ENCODE measurements at places on chromosomes 4 and X. TPM values are rescaled to one million over a fixed set of nuclear protein-coding genes. Genes with fewer than 3 reads are reported as not detected.

DNA sequence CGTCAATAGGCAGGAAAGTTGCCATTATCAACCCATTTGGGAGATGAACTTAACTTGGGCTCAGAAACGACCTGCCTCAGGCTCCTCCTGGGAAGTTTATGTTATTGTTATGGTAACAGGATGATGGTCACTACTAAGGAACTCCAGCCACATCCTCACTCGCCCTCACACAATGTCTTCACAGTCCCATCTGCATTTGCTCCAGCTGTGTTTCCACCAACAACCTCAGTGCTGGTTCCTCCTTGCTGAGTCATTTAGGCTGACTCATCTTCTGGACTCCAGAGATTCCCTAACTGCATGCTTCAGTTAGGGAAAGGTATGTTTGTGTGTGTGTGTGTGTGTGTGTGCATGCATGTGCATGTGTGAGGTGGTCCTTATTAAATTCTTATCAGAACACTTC lies 293.4 kb upstream of the BOD1L1 start:
- DNase-seq, result no peak

DNA sequence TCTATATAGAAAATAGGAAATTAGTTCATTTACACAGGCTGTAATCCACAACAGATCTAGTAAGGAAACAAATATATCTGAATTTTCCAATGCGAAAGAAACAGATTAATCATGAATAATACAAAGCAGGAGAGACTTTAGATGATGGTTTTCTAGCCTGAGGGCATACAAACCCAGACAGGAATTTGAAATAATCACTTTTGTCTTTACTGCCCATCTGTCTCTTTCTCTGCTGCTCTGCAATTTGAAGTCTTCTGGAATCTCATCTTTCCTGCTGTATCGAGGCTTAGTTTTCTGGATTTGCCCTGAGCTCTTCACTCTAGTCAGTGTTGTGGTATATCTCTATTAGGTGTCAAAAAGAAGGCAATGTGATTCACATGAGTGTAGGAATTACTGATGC lies 711.8 kb upstream of the FAM241A start:
- DNase-seq, result no peak

DNA sequence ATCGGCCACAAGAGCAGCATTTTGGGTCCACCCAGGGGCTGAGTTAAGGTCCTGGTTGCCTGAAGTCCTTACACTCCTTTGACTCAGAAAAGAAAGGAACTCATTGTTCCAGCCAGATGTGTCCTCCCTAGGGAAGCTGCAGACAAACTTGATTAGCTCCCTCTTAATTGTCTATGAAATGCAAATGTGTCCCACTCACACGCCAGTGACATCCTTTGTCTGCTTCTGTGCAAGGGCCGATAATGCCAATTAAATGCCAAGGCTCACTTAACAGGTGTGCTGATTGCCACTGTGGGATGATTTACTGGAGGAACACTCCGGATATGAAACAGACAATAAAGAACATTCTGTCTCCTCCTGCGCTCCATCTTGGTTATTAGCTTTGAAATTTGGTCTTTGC lies 332.9 kb upstream of the CPEB2 start:
- no peak for DNase-seq

DNA sequence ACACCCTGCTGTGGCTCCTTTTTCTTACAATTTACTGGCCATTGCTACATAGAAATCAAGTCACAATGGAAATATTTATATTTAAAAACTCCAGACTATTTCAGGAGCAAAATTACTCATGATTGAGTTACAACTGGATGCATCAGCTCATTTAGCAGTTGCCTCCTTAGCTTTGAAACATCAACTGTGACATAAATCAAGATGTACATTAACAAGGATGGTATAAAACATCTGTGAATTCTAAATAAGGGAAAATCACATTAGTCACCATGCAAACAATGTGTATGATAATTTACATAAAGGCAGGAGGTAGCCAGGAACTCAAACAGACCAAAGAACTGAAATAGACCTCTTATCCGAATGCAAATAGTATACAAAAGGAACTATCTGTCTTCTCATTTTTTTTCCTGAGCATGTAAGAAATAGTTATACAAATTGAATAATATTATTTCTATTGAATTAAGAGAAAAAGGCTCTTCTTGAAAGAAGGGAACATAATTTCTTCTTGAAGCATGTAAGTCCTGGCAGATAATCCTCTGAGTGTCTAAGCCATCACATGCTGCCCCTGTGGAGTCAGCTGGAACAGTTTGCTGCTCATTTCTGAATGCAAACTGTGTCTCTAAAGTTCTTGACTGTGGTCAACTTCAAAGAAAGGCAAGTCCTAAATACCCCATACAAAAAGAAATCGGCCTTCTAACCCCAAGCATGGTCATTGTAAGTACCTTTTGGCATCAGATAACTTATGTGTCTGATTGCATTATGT lies 151.2 kb downstream of the NAA11 start:
- no peak for DNase-seq

DNA sequence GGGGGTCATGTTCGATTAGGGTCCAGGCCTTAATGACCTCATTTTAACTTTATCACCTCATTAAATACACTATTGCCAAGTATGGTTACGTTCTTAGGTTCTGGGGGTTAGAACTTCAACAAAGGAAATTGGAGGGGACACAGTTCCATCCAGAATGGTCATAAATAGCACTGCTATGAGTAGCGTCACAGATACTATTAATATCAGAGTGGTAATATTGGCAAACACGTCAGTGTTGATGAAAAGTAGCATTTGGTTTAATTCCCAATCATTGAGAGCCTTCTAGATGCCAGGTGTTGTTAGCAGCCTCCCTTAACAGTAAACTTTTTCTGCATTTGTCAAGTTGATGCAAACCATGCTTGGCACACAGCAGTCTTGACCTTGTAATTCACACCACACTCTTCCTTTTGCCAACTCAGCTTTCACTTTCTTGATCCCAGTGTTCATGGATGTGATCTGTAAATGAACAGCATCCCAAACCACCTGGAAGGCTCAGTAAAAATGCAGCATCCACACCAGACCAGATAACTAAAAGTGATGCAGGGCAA lies 912.5 kb upstream of the TENM3 start:
- DNase-seq, result no peak

GRCh38 chr4:120723105-120723504 lies 199.4 kb downstream of the PRDM5 start:
- DNase-seq, result no peak

Gene MAGED2
- 27.2 TPM for total RNA-seq

Gene KDR
- total RNA-seq, result 13.5 TPM

Data from left lobe of liver (tissue), 2 donors.